Mesothelial cell of epicardium (in vitro differentiated cells): ENCODE measurements at places on chromosomes 16 and 17. TPM values are rescaled to one million over a fixed set of nuclear protein-coding genes. Genes with fewer than 3 reads are reported as not detected.
A peak's percentile ranks its signal among the peaks of the same experiment; 100 is the strongest.

The FOXO3B gene
- total RNA-seq = 20.4 to 21.3 TPM (median 20.9 TPM) in 3 replicates

DNA sequence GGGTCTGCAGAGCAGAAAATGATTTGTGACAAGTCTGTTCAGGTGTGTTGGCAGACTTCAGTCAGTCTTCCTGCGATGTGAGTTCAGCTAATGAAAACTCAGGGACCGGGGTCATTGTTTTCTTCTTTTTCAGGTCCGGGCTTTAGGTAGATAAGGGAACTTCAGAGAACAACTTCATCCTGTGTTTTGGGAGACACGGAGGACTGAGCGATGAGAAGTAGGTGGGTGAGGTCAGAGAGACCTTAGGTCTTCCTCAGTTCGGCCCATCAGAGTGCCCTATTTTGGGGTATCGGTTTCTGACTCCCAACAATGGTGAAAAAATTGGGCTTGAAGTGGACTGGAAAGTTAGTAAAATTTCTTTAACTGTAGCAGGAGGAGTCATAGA, 88.9 kb upstream of the ATF7IP2 start:
- peaks cover 9% of the 10 kb centered on the region for H3K36me3 ChIP-seq
- peak overlapping the region; percentile 76 for H3K27ac ChIP-seq
- no peak for DNase-seq
- no peaks in the 10 kb centered on the region for H3K27me3 ChIP-seq
- peaks cover 19% of the 10 kb centered on the region for H3K4me1 ChIP-seq
- no peak overlapping the region for H3K4me3 ChIP-seq

The SLC12A4 gene
- 129 to 155 TPM (median 140 TPM) in 3 replicates for total RNA-seq

DNA sequence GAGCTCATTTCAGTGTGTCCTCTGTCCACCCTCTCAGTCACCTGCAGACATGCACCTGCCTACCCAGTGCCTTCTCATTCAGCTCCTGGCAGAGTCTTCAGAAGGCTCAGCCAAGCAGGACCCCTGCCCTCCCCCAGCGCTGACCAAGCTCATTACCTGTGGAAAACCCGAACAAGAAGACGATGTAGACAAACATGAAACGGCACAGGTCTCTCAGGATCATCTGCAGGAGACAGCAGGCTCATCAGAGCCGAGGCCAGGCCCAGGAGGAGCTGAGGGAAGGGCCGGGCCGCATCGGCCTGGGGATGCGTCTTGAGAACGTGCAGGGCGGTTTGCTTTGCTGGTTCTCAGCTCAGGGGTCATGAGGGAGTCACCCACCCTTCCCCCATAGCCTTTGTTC, 19.4 kb upstream of the TRPV3 start:
- no peak for DNase-seq
- peaks cover 19% of the 10 kb centered on the region for H3K36me3 ChIP-seq
- H3K4me1 ChIP-seq = no peaks in the 10 kb centered on the region
- H3K27me3 ChIP-seq = no peaks in the 10 kb centered on the region
- no peak overlapping the region for H3K4me3 ChIP-seq
- no peak overlapping the region for H3K27ac ChIP-seq

DNA sequence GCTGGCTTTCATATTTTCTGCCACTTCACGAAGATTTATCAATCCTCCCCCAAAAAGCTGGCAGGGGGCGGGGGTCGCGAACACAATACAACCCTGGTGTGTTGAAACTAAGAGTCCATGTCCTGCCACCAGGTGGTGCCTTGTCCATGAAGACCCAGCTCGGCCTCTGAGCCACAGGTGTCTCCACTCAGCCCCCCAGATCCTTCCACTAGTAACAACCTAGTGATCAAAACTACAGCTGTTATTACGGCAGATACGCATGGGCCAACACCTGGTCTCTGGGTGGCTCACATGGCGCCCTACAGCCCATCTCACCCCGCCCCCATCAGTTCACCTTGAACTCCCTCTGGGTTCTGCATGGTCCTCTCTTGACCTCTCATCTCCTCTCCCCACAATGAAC, 27.7 kb downstream of the USP7 start:
- DNase-seq = no peak
- H3K27me3 ChIP-seq = no peaks in the 10 kb centered on the region
- no peak overlapping the region for H3K4me3 ChIP-seq
- H3K36me3 ChIP-seq = peaks cover under 1% of the 10 kb centered on the region
- H3K4me1 ChIP-seq = peaks cover 12% of the 10 kb centered on the region

GRCh38 chr17:72588961-72589360, 468.1 kb downstream of the SOX9 start:
- peak overlapping the region; percentile 83 for H3K4me3 ChIP-seq
- peak overlapping the region; percentile 60 for H3K27ac ChIP-seq
- peaks cover 45% of the 10 kb centered on the region for H3K27me3 ChIP-seq

The TBC1D3H gene
- not detected in 3 replicates for total RNA-seq

DNA sequence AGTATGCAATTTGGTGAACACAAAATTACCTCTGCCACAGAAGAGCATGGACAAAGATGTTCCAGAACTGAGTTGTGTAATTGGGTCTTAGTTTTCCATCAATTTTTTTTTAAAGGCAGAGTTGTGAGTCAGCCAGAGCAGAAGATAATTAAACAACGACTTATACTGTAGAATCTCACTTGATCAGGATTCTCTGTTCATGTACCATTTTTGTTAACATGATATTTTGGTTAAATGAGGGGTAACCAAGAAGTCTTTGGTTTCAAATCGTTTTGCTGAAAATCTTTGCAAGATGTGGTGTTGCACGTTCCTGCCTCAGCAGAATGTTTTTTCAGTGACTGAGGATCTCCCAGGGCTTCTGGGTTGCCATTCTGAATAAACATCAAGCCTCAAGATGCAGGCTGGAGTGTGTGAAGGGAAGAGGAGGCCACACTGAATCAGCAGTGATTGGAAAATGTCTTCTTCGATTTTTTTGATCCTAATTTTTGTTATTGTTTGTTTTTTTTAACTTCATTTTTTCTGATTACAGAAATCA, 232.6 kb upstream of the IRX3 start:
- H3K4me3 ChIP-seq = no peak overlapping the region
- DNase-seq = no peak
- no peaks in the 10 kb centered on the region for H3K4me1 ChIP-seq
- peaks cover under 1% of the 10 kb centered on the region for H3K27me3 ChIP-seq
- H3K36me3 ChIP-seq = no peaks in the 10 kb centered on the region
- no peak overlapping the region for H3K27ac ChIP-seq

The TMC8 gene
- total RNA-seq = 0.60 to 1.2 TPM (median 1.1 TPM) in 3 replicates

The KRT25 gene
- total RNA-seq = not detected in 3 replicates

- H3K36me3 ChIP-seq = no peaks in the 10 kb centered on the region
- H3K4me3 ChIP-seq = no peak overlapping the region
- H3K4me1 ChIP-seq = peaks cover 25% of the 10 kb centered on the region
These were observed 126.0 kb upstream of the CIBAR2 start for GRCh38 chr16:85238233-85238647.

GRCh38 chr16:69223882-69224281, 36.9 kb downstream of the SNTB2 start:
- H3K36me3 ChIP-seq = peaks cover 4% of the 10 kb centered on the region
- no peak for DNase-seq
- peaks cover under 1% of the 10 kb centered on the region for H3K4me1 ChIP-seq
- H3K27ac ChIP-seq = no peak overlapping the region
- H3K4me3 ChIP-seq = no peak overlapping the region

DNA sequence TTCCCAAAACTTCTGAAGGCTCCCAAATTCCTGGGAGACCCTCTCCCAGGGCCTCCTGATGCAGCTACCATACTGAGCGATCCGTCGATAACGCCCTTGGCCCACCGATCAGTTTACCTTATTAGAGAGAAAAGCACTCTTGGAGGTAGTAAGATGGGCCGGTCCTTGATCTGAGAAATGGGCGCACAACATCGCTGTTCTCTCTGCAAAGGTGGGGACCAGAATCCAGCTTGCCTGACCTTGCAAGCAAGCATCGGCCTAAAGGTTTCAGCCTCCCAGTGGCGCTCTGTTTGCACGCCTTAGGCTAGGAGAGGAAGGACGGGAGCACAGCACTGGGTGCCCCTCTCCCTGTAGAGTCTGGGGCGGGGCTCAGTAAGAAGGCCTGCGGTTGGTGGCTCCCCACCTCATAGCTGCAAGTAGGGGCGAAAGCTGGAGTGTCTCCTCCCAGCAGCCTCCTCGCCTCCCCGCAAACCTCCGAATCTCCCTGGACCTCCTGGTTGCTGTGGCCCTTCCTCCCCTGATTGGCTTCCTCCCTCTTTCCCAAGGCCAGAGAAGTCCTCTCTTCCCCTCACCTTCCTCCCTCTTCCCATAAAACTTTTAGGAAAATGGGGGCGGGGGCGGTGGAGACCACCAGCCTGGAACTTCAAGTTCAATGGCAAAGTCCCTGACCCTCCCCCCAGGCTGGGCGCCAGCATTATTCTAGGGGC, at the start of gene PRAC1:
PRAC1 (minus strand) TSS at position 318 of the 707 bp plus-strand sequence; CDS start at position 192, 126 bp downstream.
- H3K36me3 ChIP-seq = no peaks in the 10 kb centered on the region
- H3K4me3 ChIP-seq = peak within 1 kb of the TSS; percentile 79
- peaks cover 98% of the 10 kb centered on the region for H3K27me3 ChIP-seq
- H3K27ac ChIP-seq = peak within 1 kb of the TSS; percentile 95
- H3K4me1 ChIP-seq = peaks cover 56% of the 10 kb centered on the region

- H3K4me1 ChIP-seq = peaks cover 6% of the 10 kb centered on the region
- no peaks in the 10 kb centered on the region for H3K27me3 ChIP-seq
- no peak overlapping the region for H3K4me3 ChIP-seq
- H3K27ac ChIP-seq = no peak overlapping the region
These were observed 8.6 kb downstream of the C16orf90 start for GRCh38 chr16:3486506-3487215.

DNA sequence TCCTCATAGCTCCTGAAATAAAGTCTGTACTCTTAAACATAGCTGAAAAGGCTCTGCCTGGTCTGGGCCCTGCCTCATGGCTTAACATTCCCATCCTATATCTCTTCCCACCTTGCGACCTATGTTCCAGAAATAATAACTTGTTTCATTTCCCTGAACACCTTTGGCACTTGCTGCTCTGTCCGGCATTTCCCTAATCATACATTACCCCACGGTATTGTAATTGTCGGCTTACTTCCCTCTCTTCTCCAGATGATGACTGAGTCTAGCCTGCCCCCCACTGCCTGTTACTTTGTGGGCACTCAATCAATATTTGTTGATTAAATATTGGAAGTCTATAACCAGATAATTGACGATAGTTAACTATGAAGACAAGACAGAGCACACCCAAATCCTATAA, 23.3 kb upstream of the SUPT4H1 start:
- no peak for DNase-seq
- no peak overlapping the region for H3K4me3 ChIP-seq
- H3K4me1 ChIP-seq = peaks cover 38% of the 10 kb centered on the region

The AOC2 gene
- 3.0 to 3.8 TPM (median 3.4 TPM) in 3 replicates for total RNA-seq

The ACE gene
- 2.4 to 2.9 TPM (median 2.6 TPM) in 3 replicates for total RNA-seq

The FOXJ1 gene
- 2.0 to 2.1 TPM (median 2.1 TPM) in 3 replicates for total RNA-seq

DNA sequence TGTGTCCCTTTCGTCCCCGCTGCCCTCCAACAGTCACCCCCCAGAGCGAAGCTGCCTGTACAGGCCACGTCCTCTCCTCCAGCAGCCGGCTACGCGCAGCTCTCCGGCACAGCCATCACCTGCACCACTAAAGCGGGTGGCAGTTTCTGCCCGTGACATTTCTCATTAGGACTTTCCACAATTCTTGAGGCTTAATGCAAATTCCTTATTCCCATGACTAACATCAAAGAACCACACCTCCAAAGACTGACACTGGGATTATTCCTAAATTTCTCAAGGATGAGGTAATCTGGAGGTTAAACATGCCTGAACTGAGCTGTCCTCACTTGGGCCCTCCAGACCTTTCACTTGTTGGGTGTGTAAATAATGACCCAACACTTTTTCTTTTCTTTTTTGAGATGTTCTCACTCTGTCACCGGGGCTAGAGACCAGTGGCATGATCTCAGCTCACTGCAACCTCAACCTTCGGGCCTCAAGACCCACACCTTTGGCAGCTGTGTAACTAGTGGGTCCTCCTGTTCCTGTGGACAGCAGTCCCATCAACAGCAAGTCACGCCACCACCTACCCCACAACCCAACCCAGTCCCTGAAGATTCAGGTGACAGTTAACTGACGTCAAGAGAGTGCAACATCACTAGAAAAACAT, 11.7 kb downstream of the ANKRD11 start:
- DNase-seq = no peak
- H3K4me3 ChIP-seq = no peak overlapping the region
- H3K4me1 ChIP-seq = peaks cover 66% of the 10 kb centered on the region
- peak overlapping the region; percentile 93 for H3K27ac ChIP-seq
- H3K27me3 ChIP-seq = no peaks in the 10 kb centered on the region

The PLD6 gene
- 1.7 to 2.4 TPM (median 2.3 TPM) in 3 replicates for total RNA-seq

DNA sequence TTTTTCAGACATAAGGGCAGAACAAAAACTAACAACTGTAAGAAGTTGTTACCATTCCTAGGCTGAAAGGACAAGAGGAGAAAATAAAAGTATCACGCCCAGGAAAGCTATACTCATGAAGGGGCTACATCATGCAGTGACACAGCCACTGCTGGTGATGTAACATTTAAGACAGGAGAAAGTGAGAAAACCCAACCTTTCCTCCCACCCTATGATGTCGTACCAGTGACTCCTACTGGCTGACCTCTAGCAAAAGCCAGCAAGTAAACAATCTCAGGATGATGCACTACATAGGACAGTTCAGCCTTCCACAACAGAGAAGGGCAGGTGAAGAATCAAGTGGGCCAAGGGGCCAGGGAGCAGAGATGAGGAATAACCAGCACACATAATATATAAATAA, 14.0 kb upstream of the OR1E2 start:
- no peaks in the 10 kb centered on the region for H3K36me3 ChIP-seq
- no peak for DNase-seq
- H3K27ac ChIP-seq = no peak overlapping the region

- H3K4me1 ChIP-seq = peaks cover 23% of the 10 kb centered on the region
- H3K36me3 ChIP-seq = peaks cover 7% of the 10 kb centered on the region
- peak overlapping the region; percentile 99 for H3K27ac ChIP-seq
- peak overlapping the region; percentile 90 for H3K4me3 ChIP-seq
These were observed 856 bp upstream of the MON1B start for GRCh38 chr16:77190190-77190477.

The CCL7 gene
- not detected in 3 replicates for total RNA-seq

DNA sequence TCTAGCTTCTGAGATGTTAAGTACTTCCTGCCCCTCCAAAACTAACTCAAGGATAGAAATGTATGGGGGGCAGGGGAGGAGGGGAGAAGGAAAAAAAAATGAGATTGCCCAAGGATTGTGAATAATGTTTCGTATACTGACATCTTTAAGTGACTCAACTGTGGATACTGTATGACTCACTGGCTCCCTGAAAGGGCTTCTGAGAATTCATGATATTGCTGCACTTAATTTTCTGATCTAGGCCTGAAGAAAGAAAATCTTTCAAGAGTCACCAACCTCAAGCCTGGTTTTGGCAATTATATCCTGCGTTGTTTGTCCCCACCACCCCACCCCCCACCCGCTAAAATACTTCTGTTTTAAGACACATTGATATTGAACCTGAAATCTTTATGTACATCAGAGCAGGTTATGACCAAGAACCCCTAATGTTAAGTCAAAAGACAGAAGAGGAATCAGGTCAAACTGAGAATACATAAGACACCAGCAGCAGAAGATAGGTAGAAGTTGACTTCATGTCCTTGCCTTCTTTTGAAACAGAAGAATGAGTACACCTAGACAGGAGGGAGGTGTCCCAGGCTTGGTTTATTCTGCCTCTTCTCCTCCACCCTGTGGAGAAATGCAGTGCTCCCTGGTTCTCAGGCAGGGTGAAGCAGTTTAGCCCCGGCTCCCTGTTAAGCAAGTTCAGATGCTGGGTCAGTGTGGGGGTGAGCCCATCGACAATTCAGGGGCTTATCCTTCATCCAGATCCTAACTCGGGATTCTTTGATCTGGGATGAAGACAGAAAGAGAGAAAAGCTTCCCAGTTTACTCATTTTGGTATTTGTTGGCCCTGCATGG, 3.3 kb upstream of the FBXL20 start:
- peaks cover 21% of the 10 kb centered on the region for H3K36me3 ChIP-seq
- no peak for DNase-seq
- peaks cover 12% of the 10 kb centered on the region for H3K4me1 ChIP-seq
- no peak overlapping the region for H3K4me3 ChIP-seq
- no peak overlapping the region for H3K27ac ChIP-seq
- no peaks in the 10 kb centered on the region for H3K27me3 ChIP-seq

GRCh38 chr16:80850757-80851156, 46.4 kb upstream of the CDYL2 start:
- H3K36me3 ChIP-seq = no peaks in the 10 kb centered on the region
- H3K27me3 ChIP-seq = peaks cover 17% of the 10 kb centered on the region
- no peaks in the 10 kb centered on the region for H3K4me1 ChIP-seq
